GM12865 (cell line): ENCODE measurements at places on chromosomes 6 and 20.
A peak's percentile ranks its signal among the peaks of the same experiment; 100 is the strongest.

- no peak for DNase-seq
Observed at GRCh38 chr6:129096651-129097290, 213.8 kb downstream of the LAMA2 start.

DNA sequence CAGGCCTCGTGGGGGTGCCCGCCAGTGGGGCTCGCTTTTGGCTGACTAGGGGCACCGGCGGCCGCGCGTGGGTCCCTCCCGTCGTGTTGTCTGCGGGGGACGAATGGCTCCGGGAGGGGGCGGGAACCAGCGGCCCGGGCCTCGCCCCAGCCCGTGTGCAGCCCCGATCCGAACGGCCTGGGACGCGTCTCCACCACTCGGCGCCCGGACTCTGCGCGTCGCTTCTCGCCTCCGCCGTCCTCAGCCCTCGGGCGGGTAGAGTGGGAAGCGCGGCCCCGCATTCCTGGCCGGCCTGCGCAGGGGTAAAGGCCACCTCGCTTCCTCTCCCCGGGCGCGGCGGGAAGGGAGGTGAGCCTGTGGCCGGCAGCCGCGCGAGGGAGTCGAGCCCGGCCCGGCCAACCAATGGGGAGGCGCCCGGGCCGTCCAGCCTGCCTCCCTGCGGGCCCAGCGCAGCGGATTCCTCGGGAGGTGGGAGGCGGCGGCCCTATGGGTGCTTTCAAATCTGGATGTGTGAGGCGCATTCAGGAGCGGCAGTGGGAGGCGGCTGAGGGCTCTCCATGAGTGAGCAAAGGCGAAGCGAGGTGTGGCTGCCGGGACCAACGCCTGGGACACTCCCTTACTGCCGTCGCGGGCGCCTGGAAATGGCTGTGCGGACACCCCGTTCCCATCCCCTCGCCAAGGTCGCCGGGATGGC lies 1.1 kb upstream of the ZBTB46 start:
- DNase-seq = no peak

GRCh38 chr6:133590196-133590595 lies 298.7 kb upstream of the TCF21 start:
- DNase-seq = no peak

DNA sequence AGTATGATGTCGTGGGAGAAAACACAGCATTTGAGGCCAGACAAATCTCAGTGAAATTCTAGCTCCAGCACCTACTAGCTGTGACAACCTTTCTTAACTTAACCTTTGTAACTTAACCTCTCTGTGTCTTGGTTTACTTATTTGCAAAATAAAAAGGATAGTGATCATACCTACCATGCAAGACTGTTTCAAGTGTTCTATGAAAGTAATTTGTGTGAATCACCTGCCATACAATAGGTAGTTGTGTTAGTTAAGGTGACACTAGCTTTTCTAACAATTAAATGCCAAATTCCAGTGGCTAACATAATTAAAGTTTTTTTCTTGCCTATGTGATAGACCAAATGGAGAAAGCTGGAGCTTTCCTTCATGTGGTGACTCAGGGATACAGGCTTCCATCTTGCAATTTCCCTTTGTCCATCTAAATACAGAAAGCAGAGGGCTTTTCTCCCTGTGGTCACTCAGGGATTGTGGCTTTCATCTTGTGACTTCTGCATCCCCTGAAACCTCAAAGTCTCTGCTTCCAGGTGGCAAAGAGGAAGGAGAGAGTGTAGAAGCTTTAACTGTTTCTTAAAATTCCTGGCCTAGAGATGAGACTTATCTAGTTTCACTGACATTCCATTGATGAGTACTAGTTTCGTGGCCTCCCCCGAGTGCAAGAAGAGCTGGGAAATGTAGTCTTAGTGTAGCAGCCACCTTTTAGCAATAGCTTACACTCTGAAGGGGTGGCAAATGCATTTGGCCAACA lies 311.4 kb downstream of the CLIC5 start:
- DNase-seq = no peak

- DNase-seq = no peak
Observed at GRCh38 chr6:17470938-17471327, 77.5 kb downstream of the CAP2 start.

GRCh38 chr6:111306104-111306888 lies 176.7 kb downstream of the REV3L start:
- no peak for DNase-seq

GRCh38 chr20:48760403-48760983 lies 67.3 kb downstream of the PREX1 start:
- peak; percentile 79 for DNase-seq

GRCh38 chr20:24378661-24379483 lies 90.6 kb upstream of the SYNDIG1 start:
- no peak for DNase-seq

DNA sequence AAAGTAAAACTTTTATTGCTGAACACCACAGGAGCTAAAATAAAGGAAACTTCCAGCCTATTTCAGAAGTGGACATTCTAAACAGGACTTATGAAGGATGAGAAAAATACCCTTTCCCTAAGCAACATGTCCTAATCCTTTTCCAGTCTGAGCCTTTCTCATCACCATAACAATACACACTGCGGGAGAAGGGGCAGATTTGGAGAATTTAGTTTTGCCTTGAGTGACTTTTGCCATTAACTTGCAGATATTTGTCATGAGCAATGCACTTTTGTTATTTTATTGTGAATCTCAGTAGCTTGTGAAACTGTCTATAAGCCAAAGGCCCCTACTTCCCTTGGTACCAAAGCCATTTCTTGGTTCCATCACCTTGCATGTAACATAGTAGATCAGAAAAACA lies 53.0 kb upstream of the OLIG3 start:
- DNase-seq = no peak

DNA sequence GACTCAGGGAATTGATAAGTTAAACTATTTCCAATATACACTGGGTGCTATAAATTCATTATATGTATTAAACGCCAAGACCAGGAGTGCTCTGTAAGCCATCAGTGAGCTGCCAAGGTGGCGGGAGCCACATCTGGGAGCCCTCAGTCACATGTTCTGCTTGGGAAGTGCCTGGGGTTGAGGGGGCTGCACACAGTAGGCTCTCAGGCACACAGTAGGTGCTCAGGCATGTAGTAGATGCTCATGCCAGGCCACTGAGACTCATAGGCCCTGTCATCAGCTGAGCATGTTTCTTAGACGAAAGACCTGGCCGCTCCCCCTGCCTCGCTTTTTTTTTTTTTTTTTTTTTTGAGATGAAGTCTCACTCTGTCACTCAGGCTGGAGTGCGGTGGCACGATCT lies 83.3 kb upstream of the BHLHE23 start:
- DNase-seq = no peak

DNA sequence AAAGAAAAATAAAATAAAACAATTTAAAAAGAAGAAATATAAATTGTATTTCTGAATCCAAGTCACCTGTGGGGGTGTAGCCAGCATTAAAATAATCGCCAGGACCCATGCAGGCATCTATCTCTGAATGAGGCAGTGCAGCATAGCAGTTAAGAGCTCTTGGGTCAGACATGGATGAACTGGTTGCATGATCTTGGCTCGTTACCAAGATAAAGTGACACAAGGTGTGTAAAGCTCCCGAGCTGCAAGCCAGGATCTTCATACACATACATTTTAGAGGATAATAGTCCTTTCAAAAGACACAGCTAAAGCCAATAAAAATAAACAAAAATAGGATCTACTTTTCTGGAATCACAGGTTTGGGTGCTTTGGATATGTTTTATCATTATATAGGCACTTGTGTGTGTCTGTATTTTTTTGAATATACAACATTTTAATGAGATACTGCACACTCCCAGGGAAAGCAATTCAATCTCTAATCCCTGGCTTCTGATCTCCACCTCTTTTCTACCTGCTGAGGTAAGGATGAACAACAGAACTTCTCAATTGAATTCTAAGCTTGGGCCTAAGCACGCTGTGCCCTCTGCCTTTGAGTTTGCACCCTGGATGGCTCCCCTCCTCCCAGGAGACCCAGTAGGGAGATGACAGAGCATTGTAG lies 8.9 kb downstream of the TRIM10 start:
- no peak for DNase-seq

- DNase-seq = peak; percentile 6
Observed at GRCh38 chr20:18404172-18404571, 62.7 kb downstream of the DZANK1 start.

DNA sequence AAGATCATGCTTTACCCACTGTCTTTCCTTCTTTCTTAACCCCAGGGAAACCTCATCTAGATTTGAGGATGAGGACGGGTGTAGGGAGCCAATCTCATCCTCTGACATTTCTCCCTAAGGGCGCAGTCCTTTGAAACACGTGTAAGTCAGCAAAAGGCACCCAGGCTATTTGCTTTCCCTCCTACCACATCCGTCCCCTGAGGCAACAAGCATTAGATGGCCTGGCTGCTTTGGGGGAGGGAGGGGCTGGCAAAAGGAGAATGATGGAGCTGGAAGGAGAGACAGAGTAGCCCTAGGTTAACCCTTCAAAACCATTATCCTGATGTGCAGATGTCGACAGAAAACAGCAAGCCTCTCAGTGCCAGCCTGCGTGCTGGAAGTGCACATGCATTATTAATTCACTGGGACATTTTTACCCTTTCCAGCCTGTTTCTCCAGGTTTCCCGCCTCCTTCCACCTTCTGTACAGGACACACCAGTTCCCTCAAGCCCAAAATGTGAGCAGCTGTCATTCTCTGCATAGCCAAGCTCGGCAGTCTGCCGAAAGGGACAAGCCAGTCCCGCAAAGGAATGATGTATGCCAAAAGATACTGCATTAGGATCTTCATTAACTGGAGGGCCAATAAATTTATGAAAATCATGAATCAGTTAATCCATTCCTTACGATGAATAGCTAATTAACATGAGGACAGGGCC lies 547.2 kb downstream of the CD83 start:
- DNase-seq = peak; percentile 20

DNA sequence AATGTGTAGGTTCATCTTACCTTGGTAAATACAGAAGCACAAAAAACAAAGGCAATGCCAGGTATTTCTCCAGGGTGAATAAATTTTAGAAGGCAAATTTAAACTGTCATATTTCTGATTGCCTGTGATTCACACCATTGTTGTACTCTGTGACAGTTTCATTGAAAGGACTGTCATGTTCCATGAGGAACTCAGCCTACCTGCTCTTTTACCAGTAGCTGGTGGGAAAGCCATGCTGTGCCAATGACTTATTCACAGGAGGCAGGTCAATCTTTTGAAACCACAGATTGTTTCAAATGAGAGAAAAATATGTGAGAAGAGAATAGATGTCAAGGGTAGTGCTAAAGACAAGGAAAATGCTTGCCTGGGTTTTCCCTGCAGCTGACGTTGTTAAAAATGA lies 206.4 kb downstream of the LAMA2 start:
- no peak for DNase-seq

DNA sequence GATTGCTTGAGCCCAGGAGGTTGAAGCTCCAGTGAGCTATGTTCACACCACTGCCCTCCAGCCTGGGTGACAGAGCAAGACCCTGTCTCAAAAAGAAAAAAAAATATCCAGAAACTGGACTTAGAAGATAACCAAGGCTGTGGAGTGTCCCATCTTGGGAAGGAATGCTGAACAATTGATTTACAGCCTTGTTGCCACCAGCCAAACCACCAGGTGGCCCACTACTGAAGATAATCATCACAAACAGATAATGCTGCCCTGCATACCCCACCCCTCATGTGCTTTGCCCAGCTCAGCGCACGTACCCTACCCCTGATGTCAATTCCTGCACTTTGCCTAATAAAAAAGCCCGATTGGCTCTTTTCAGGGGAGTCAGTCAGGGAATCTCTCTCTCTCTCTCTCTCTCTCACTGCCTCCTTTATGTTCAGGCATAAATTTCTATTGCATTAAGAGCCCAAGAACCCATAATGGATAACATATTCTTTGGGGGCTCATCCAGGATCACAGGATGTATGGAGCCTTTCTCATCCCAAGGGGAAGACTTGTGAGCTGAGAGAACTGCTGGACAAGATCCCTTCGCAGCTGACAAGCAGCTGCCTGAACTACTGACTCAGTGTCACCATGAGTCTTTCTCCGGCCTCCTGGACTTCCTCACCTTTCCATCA lies 166.4 kb downstream of the CD24 start:
- DNase-seq = no peak

DNA sequence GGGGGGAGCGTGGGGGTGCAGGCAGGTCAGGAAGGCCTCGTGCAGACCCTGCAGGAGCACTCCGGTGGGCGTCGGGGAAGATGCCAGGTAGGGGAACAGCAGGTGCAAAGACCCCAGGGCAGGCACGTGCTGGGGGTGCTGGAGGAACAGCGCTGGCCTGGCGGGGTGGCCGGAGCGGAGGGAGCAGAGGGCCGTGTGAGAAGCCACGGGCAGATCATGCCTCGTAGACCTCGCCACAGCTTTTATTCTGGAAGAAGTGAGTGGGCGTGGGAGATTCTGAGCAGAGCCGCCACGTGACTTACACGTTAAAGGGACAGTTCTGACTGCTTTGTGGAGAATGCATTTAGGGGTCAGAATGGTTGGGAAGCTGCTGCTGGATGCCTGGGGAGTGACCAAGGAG lies 9.3 kb downstream of the NTSR1 start:
- no peak for DNase-seq

- no peak for DNase-seq
Observed at GRCh38 chr6:33820243-33820642, 16.4 kb upstream of the MLN start.

GRCh38 chr20:79565-79964 lies 7.9 kb upstream of the DEFB125 start:
- DNase-seq = no peak

- no peak for DNase-seq
Observed at GRCh38 chr6:71649915-71650314, 236.4 kb upstream of the RIMS1 start.

DNA sequence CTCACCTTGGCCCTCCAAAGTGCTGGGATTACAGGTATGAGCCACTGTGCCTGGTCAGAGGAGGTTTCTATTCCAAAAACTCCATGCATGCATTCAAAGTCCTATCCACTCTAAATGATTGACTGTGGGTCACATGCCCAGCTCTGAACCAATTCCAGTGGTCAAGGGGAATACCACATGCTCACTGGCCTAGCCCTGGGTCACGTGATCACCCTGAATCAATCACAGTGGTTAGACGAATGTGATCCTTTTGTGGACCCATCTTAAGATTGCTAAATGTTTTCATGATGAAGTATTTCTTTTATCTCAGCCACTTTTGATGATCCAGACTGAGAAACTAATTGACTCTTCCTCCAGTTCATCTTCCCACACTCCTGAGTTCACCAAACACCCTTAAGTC lies 475.8 kb downstream of the PREX1 start:
- DNase-seq = no peak

DNA sequence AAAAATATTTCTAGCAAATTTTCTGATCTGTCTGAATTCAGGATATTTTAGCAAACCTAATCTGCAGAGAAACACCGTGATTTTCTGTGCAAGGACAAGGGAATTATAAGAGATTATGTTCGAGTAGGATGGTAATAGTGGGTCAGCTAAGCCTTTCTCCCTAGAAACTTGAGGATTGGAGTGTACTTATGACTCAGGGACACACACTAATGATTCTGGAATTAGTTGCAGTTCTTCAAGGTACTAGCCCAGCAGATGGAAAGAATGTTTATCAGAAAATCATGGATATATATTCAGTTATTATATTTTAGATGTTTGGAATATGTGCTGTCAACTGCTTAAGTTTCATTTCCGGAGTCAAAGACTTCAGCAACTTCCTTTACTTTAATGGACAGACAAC lies 177.1 kb upstream of the MAP3K7 start:
- DNase-seq = no peak
